ENCODE measurements at places on chromosomes 1 and 21. TPM values are rescaled to one million over a fixed set of nuclear protein-coding genes. Genes with fewer than 3 reads are reported as not detected.

CASQ1 gene
- 0.43 TPM for polyA plus RNA-seq

F13B gene
- 0.13 TPM for polyA plus RNA-seq

LINGO4 gene
- not detected for polyA plus RNA-seq

C1orf21 gene
- 35.2 TPM for polyA plus RNA-seq

RGS16 gene
- 0.96 TPM for polyA plus RNA-seq

All from left kidney (tissue), 8 donors.